ENCODE measurements at places on chromosomes 2 and 18.
A peak's percentile ranks its signal among the peaks of the same experiment; 100 is the strongest.

DNA sequence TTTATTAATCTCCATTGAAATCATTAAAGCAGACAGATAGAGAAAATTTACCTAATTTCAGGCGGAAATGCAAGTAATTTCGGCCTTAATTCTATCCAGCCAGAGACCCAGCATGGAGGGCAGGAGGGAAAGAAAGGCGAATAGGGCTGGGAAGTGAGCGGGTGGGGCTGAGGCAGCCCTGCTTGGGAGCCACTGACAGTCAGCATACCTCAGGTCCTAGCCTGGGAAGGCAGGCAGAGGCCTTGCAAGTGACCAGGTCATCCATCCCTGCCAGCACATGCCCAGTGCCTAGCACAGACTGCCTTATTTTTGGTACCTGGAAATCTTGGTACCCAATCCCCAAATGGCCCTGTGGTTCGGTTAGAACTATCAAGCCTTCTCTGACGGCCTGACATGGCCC is 1.5 kb downstream of the GDF7 start:
- no peak for DNase-seq

DNA sequence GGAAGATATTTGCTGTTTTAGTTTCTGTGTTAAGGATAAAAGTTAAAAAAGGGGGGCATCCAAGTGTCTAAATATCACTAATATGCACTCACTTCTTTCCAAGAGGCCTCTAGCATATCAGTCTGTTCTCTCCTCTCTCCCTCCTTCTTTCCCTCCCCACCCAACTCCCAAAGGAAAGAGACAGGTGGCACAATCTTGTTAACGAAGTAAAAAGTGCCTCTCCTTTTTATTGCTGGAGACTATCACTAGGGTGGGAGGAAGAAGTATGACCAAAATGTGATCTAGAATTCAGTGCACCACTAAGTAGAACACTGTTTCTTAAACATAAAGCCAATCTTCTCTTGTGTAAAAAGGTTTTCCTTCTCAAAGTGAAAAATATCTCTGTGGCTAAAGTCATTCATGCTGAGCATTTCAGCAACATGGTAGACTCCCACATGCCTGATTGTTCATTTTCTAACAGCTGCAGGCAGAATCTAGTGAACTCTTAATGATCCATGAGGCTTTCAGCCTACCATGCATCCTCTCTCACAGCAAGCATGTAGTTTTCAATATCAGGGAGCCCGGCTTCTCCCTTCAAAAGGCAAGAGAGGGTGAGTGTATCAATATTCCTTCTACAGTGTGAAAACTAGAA is 39.5 kb downstream of the RNU4ATAC start:
- no peak for DNase-seq

GRCh38 chr2:55431982-55432627 is 12.4 kb upstream of the CCDC88A start:
- peak; percentile 35 for DNase-seq

DNA sequence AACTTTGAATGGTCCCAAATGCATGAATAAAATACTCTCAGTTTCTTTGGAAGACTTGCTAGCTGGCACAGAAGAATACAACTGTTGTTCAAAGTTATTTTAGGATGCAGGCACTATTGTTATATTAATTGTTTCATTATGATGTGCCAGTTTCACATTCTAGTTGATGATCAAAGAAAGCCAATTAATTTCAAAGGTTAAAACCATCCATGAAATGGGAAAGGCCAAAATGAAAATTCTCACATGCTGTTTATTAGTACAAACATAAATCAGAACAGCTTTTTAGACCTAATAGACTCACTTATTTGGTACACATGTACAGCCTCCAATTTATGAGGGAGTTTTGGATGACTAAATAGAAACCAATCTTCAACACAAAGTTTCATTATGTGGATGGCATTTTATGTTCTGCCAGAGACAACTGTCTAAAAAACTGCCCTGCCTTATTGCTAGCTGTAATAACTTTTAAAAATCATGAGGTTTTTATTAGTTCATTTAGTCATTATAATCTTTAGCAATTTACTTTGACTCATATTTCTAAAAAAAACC is 42.2 kb downstream of the RFTN2 start:
- no peak for DNase-seq

DNA sequence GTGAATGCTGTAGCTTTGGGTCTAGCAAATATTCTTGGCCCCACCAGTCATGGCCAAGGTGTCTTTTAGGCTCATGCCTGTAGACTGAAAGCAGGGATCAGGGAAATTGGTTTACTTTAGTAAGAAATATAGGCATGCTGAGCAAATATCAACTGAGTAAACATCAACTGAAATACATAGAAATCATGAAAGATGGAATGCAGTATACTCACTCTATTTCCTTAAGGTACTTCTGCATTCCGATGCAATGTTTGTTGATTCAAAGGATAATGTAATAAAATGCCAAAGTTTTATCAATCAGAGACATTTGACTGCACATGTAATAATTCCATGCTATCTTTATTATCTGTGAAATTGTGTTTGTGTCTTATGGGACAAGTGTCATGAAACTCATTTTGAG is 19.6 kb upstream of the IL1R1 start:
- DNase-seq = no peak

GRCh38 chr2:109066501-109066900 is 62.5 kb upstream of the SH3RF3 start:
- DNase-seq = no peak

GRCh38 chr2:170509452-170510193 is 205.5 kb upstream of the SP5 start:
- DNase-seq = no peak

- no peak for DNase-seq
These were observed 40.3 kb downstream of the GPR155 start for GRCh38 chr2:174446531-174446930.

GRCh38 chr2:21916934-21917522 is 793.3 kb downstream of the TDRD15 start:
- DNase-seq = no peak

- DNase-seq = no peak
These were observed 124.3 kb downstream of the TMEM17 start for GRCh38 chr2:62381656-62382055.

DNA sequence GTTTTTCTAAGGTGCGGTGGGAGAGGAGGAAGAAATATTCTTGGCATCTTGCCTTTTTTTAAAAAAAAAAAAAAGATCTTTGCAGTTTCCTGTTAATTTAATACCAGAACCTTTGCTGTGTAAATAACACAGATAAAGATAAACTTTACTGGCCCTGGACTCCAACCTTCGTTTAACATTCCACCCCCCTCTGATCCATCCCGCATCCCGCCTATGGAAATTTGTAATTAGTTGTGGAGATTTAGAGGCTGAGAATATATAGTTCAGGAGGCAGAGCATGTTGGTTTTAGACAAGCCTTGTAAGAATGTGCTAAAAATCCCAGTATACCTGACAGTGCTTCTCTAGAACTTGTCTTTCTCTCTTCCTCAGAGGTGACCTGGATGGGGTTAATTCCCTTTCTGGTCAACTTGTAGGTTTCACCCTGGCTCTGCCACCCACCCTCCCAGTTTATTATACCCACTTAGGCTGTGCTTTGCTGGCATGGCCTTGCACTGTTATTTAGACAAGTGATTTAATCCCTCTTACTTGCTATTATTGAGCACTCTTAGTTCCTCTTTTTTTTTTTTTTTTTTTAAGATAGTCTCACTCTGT is 2.9 kb upstream of the C2orf72 start:
- DNase-seq = no peak

- DNase-seq = no peak
These were observed 148.7 kb downstream of the OSR1 start for GRCh38 chr2:19209575-19210341.

- DNase-seq = no peak
These were observed 21.9 kb downstream of the CENPO start for GRCh38 chr2:24815171-24815570.

DNA sequence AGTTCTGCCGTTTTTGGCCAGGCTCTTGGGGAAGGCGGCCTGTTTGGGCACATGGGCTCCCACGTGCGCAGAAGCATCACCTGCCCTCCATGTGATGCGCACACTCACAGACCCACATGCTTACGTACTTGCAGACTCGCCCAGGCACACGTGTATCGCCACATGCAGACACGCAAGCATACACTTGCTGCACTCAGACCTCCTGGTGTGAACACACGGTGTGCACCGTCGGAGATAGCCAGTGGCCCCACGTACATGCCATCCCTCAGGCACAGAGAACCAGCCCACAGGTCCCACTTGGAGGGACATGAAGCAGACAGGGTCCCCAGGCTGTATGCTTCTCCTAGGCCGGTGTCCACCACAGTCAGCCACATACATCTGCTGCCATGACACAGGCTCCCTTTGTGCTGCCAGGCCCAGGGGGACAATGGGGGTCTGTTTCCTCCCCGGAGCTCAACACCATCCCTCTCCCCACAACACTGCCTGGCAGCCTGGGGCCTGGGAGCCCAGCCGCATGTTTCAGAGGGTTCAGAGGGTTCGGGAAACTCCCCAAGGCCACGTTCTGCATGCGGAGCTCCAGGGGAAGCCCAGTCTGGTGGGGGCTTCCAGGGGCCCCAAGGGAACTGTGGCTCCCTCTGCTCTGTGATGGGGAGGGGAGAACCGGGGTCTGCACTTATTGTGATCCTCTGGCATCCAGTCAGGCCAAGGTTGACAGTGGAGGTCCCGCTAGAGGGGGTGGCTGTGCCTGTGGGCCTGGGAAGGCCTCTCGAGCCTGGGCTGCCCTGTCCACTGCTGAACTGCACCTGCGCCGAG is 208.1 kb upstream of the HAAO start:
- DNase-seq = no peak

DNA sequence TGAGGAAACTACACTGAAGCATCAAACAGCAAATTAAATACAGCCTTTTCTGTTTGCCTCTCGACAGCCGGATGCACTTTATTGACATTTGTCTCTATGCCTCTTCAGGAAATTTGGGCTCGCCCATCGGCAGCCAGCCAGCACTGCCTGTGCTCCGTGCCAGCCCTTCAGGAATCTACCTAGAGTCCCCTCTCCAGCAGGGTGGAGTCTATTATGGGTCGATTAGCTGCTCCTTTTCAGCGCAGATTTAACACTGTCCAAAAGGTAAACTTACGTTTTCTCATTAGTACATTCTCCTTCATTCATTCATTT is 91.5 kb downstream of the MYCN start:
- no peak for DNase-seq

DNA sequence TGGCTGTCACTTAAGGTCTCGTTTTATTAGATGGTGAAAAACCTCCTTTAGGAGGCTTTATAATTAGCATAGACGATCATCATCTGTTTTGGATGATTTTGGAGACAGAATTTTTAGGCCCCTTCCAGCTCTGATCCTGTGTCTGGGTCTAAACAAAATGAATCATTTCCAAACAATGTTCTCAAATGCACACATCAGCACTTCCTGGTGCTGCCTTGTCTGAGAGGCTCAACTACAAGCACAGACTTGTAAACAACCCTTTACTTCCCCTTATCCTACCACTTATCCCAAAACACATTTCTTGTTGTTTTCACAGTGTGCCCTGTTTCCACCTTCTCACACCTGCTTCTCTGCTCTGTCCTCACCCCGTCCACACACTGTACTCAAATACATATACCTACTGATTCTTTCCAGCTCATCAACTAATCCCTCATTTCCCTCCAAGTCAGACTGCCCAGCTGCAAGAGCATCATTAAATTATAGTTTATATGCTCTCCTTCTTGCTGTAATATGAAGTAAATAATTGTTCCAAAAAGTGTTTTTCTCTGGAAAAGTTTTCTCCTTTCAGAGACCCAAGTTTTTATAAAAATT is 71.2 kb upstream of the COL3A1 start:
- DNase-seq = no peak

GRCh38 chr18:22558945-22559385 is 141.2 kb upstream of the CTAGE1 start:
- DNase-seq = no peak

- DNase-seq = no peak
These were observed 4.9 kb downstream of the CYP26B1 start for GRCh38 chr2:72142570-72143440.

DNA sequence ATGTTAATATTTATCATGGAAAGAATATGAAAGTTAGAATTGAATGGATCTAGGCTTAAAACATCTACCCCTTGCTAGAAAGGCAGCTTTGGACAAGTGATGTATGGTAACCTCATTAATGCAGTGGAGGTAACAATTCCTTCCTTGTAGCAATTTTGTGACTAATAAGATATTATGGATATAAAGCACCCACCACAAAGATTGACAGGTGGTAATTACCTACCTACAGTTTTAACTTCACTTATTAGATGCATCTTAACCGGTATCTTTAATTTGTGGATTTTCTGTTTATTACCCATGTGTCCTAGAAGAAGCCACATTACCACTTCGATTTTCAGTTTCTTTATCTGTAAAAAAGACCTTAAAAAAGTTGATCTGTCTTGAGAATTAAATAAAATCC is 367.0 kb downstream of the DSC3 start:
- no peak for DNase-seq

DNA sequence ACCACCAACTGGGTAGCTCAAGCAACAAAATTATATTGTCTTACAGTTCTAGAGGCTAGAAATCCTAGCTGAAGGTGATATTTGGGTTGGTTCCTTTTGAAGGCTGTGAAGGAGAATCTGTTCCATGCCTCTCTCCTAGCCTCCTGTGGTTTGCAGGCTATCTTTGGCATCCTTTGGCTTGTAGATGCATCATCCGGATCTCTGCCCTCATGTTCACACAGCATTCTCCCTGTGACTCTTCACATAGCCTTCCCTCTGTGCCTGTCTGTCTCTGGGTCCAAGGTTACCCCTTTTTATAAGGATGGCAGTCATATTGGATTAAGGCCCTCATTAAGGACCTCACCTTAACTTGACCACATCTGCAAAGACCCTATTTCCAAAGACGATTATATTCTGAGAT is 78.6 kb upstream of the MAP3K20 start:
- DNase-seq = no peak

DNA sequence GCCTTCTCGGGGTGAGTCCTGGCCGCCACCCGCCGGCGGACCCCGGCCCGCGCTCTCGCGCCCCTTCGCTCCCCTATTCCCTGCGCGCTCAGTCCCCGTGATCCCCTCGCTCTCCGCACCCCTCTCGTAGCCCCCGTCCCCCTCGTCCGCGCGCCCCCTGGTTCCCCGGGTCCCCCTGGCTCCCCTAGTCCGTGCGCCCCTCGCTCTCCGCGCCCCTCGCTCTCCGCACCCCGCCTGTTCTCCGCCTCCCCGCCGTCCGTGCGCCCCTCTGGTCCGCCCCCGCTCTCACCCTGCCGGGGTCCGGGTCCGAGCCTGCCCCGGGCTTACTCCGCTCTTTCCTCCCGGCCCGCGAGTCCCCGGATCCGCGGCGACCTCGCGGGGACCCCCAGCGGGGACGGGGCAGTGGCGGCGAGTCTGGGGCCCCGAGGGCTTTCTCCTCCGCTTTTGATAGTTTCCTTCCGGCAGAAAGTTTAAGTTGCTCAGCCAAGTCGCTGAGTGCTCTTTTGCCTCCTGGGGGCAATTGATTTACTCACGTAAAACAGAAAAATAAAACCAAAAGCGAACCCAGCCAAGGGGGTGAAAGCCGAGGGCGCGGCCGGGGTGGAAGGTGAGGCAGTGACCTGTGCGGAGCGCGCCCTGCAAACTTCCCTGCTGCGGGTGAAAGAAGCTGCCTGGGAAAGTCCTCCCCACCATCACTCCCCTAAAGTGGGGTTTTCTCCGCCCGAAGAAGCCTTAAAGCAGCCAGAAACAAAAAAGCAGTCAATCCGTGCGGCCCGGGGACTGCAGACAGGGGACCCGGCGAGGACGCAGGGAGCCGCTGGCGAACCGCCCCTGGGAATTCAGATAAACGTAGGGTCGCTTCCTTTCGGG is 568 bp downstream of the RAB31 start:
- no peak for DNase-seq
